H9 (cell line): ENCODE measurements at places on chromosomes 6 and 20.

- no peak for DNase-seq
These were observed 224.5 kb downstream of the GMDS start for GRCh38 chr6:2020909-2021308.

GRCh38 chr20:42475773-42476172 lies 713.9 kb downstream of the PTPRT start:
- DNase-seq: no peak

- DNase-seq: no peak
These were observed 35.8 kb downstream of the THEMIS start for GRCh38 chr6:127865108-127865507.

GRCh38 chr6:19714434-19715166 lies 122.6 kb upstream of the ID4 start:
- no peak for DNase-seq

- DNase-seq: no peak
These were observed 207.1 kb downstream of the ERMARD start for GRCh38 chr6:169958510-169958909.

DNA sequence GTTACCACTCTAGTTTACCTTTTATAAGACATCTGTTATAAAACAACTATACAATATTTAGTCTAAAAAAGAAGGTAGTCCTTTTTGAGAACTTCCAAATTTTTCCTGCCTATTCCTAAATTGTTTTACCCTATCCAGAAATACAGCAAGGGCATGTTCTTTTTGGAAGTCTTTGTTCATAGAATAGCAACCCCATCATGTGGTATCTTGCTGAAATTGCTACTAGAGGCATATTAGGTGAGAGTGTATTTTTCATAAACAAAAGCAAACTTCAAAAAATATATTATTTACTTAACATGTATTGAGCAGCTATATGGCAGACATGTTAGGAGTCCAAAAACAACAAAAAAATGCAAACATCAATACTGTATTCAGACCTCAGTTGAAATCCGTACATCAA lies 371.8 kb upstream of the NRSN1 start:
- DNase-seq: no peak

GRCh38 chr20:47675190-47676142 lies 109.8 kb downstream of the SULF2 start:
- DNase-seq: peak; percentile 61

DNA sequence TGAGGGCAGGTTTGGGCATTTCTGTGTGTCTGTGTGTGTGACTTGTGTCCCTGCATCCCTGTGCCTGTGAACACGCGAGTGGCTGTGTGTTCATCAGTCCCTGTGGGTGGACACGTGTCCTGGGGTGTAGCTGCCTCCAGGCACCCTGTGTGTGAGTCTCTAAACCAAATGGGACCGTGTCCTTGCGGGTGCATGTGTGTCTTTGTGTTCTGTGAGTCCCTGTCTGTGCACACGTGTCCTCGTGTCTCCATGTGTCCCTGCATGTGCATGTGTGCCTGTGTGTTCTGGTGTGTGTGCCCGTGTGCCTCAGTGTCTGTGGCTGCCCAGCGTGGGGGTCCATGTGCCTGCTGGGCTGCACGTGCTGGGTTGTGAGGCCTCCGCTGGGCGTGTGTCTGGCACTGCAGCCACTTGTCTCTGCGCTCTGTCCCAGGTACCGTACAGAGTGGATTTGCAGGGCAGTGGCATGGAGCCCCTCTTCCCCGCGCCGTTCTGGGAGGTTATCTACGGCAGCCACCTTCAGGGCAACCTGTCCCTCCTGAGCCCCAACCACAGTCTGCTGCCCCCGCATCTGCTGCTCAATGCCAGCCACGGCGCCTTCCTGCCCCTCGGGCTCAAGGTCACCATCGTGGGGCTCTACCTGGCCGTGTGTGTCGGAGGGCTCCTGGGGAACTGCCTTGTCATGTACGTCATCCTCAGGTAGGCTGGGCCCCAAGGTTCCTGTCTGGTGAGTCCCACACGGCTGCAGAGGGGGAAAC lies 8.2 kb upstream of the LKAAEAR1 start:
- DNase-seq: no peak

DNA sequence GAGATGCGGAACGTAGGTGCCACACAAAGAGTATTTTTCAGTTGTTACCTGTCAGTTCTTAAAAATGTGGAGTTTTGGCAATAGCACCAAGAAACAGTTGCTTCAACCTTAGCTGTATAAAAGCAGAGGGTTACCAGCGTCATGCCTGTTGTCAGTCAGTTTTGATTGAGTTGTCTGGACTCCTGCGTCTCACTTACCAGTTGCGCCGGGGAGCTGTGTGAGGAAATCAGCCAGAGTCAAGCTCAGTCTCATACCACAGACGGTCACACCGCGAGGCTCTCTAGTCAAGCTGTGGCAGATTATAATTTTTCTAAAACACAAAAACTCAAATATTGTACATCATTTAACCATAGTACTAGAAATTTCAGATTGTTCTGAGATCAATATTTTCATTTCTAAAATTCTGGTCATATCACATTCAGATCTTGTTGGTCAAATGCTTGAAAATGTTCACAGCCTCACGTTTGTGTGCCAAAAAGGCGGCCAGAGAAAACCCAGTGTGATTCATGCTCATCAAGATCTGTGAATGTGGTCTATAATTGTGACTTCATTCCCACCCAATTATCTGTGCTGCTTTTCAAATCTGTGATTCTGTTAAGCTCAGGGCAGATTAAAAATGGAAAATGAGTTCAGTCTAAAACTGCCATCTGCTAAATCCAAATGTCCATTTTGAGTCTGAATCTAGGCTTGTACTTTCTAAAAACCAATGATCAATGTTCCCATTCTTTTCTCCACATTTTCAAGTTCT lies 37.5 kb downstream of the SASH1 start:
- no peak for DNase-seq

DNA sequence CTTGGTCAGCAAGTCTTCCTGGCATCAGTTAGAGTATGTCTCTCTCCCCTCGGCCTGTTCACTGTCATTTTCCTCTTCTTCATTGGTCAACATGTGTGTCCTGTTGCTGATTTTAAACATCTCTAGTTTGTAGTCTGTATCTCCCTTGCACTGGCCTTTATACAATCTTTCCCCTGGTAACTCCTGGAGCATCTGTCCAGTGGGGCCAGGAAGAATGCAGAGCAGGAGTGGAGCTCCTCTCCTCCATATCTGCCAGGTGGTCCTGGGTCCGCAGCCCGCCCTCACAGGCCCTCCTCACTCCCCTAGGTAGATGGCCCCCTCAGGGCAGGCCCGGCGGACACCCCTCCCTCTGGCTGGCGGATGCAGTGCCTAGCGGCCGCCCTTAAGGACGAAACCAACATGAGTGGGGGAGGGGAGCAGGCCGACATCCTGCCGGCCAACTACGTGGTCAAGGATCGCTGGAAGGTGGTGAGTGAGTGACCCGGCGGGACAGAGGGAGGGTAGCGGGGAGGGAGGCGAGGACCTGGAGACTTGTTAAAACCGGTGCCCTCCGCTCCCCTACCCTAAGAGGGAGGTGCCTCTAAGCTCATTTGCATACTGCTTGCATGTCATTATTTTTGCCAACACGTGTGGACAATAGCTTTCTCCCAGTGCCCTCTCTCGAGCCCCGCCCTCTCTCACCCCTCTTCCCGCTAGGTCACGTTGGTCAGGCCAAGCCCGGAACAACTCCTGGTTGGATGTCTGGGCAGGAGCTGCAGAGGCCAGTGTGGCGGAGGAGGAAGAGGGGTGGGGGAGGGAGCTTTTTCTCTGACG lies 3.2 kb downstream of the TTBK1 start:
- DNase-seq: peak; percentile 98

GRCh38 chr6:130966344-130966980 lies 96.6 kb downstream of the EPB41L2 start:
- DNase-seq: no peak

DNA sequence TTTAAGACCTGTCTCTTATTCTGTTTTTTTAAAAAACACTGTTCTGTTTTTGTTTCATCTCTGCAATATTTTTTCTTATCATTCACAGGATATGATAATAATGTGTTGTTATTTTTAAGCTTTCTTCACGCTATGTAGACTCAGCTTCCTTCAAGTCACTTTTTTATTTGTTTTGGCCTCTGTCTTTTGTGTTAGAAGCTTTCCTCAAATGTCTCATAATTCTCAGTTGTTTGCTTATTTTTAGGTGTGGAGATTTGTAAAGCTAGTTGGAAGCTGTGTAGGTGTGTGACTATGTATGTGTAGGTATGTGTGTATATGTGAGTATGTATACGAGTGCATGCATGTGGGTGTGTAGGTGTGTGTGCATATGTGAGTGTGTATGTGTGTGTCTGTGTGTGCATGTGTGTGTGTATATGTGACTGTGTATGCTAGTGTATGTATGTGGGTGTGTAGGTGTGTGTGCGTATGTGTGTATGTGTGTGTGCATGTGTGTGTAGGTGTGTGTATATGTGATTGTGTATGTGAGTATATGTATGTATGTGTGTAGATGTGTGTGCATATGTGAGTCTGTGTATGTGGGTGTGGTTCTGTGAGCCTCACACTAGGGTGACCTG lies 16.3 kb upstream of the VEGFA start:
- DNase-seq: no peak

DNA sequence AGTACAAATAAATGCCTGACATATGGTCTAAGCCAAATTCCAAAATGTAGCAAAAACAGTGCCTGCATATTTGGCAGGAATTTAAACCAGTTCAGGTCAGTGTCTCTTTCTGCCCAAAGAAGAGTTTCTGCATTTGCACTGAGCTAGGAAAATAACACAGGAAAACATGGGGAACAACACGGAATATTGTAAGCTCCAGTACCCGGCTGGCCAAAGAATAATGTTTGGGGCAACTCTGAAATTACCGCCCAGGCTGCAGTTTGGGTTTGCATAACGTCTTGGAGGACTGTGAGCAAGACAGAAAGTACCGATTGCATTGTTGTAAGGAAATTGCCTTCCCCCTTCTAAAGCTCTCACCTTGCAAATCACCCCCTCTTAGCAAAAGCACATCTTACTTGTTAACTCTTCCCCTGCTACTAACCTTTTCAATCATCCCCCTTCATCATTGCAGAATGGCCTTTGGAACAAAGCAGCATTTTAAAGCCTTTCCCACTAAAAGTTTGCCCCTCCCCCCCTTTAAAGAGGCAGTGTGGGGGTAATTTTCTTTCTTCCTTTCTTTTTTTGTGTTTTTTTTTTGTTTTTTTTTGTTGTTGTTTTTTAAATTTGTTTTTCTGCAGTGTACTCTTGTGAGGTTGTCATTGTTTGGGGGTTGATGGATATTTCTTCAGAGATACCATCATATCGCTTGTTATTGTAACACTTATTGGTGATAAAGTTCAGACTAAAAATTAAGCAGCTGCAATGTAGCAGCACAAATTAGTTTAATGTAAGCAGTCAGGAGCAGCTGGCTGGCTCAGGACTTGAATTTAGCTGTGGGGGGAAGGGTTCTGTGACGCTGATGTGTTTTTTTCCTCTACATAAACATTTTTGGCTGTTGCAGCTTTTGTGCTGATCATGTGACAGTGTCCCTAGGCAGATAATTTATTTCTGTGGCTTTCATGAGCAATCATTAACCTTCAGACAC lies 100.0 kb upstream of the CITED2 start:
- no peak for DNase-seq

DNA sequence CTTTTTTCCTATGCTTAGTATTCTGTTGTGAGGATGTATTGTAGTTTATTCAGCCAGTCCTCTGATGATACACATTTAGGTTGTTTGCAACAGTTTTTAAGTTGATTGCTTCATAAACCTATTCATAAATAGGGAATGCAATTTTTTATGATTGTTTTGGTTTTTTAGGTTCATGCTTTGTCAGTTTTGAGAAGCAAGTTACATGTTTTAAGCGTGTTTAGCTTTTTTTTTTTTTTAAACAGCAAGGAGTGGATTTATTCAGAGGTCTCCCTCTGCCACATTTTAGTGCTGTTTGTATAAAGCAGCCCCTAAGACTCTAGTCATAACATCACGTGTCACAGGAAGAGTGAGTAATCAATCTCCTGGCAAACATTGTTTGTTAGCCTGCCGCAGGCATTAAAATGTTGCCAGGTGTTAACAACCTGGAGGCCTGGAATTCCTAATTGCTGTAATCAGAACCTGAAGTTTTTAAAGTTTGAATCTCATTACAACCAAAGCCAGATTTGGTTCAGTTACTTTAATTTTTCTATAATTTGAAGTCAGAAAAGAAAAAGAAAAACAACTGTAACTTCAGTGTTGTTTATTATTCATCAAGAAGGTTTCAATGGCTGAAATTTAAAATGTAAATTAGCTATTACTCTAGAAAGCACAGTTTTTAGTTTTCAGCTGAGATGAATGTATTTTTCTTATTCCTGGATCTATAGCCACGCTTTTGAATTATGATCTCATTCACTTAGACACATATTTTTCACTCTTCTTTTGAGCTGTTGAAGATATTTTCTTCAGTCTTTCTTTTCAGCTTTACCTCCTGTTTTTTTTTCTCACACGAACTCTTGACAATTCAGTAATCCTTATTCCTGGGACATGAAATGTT lies 59.2 kb downstream of the KCNS1 start:
- DNase-seq: peak; percentile 64

GRCh38 chr6:16414205-16414604 lies 175.8 kb downstream of the GMPR start:
- no peak for DNase-seq

DNA sequence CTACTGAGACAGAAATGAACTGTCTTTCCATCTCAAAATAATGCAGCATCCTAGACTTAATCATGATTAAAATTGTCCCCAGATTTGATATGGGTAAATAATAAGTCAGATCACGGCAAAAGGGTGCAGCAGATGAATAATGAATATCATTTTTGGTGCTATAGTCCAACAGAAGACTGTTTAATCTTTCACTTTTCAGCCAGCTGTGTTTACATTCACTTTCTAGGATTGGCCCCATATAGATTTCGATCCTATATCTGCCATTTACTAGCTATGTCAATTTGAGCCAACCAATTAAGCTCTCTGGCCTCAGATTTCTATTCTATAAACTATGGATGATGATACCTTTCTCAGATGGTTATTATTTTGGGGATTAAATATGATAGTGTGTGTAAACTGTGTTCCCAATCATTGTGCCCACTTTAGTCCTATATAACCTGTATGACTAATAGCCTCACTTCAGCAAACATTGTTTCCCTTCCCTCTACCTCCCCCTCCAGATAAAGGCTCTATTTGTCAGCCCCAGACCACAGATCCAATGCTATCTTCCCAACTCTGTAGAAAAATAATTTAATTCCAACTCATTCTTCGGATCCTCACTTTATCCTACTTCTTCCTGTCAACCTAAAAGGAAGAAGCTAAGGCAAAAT lies 53.6 kb upstream of the NT5E start:
- DNase-seq: no peak

GRCh38 chr6:110878751-110879522 lies 4.4 kb downstream of the AMD1 start:
- DNase-seq: no peak

- no peak for DNase-seq
These were observed 2.0 kb downstream of the AGER start for GRCh38 chr6:32181915-32182529.

DNA sequence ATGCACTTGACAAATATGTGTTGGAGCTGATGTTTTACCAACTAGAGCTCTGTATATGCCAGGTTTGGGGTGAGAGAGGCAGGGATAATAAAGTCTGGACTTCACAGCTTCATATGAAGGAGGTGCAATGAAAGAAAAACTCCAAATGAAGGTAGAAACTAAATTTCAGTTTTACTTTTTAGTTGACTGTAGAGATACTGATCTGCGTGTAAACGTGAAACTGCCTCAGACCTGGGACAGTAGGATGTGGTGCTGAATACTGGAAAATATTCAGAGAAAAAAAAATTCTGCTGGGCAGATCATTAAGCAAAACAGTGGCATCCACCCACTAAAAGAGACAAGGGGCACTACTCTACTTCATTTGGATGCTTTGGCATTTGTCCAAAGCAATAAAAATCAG lies 94.5 kb downstream of the BACH2 start:
- DNase-seq: no peak

GRCh38 chr20:1890469-1891262 lies 4.5 kb upstream of the SIRPA start:
- no peak for DNase-seq
